GM12891 (cell line): ENCODE measurements at places on chromosomes 4 and X.

DNA sequence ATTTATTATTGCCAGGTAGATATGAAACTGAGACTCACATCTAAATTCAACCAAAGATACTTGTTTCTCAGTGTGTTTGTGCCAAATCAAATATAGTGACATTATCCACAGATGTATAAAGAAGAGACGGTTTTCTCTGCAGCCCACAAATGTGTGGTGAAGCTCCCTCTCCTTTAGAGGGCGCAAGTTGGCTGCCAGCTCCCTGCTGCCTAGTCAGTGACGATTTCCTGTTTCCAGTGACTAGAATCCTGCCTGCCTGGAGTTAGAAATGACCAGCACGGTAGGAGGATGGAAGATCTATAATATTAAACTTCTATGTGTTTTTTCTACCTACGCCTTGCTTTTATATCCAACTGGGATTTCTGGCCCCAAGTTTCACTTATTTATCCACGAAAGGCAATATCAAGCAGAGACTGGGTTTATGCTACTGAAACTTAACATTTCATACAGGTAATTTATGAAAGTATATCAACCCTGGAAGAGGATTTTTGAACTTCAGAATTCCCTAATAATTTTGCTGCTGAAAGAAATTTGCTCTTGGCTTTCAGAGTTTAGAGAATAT lies 1793.7 kb upstream of the TENM3 start:
- peak; percentile 5 for DNase-seq

DNA sequence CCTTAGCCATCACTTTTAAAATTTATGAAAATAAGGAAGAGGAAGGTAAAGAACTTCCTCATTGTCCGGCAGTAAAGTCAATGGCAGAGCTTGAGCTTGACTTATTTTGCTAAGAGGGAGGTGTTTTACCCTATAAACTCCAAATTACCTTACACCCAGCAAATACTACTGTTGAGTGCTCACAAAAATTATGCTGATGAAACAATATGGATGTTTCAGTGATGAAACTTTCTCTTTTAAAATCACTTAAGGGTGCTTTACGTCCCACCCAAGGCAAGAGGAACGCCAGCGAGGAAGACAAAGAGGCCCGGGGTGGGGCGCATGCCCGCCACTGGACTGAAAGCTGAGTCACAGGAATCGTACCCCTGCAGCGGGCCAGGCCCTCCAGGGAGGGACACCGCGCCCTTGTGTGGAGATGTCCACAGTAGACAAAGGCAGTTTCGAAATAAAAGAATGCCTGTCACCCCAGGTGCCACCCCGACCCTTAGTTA lies 560 bp upstream of the TMSB4X start:
- DNase-seq = no peak

GRCh38 chr4:186132577-186133242 lies 28.2 kb downstream of the FAM149A start:
- no peak for DNase-seq

DNA sequence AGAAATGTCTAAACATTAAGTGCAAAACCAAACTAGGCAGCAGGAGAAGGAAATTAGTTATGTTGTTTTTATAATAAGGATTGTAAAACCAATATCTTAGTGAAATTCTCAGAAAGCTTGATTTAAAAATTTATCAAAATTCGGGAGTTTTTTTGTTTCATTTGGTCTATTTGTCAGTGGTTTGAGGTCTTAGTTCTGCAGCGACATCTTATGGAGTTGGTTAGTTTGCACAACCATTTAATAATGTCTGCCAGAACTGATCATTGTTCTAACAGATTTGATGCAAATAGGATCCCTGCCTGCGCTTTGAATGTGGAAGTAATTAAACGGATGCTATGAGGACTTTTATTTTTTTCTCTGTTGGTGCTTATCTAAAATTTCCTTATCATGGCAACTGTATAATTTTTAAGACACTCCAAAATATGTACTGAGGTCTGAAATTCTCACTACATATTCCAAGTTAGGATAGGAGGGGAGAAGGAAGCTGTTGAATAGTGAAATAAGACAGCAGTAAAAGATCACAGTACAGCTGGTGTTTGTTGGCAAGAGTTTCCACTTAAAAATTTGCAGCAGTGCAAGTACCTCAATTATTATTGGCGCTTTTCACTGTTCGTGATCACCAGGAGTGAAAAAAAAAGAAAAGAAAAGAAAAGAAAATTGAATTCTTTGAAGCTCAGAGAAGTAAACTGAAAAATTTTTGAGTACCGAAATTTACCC lies 2521.4 kb downstream of the ARAP2 start:
- no peak for DNase-seq
